Adrenal gland (tissue), 19 donors: ENCODE measurements at places on chromosomes 2 and 18. TPM values are rescaled to one million over a fixed set of nuclear protein-coding genes. Genes with fewer than 3 reads are reported as not detected.

REG1B gene
- total RNA-seq, result not detected

DNA sequence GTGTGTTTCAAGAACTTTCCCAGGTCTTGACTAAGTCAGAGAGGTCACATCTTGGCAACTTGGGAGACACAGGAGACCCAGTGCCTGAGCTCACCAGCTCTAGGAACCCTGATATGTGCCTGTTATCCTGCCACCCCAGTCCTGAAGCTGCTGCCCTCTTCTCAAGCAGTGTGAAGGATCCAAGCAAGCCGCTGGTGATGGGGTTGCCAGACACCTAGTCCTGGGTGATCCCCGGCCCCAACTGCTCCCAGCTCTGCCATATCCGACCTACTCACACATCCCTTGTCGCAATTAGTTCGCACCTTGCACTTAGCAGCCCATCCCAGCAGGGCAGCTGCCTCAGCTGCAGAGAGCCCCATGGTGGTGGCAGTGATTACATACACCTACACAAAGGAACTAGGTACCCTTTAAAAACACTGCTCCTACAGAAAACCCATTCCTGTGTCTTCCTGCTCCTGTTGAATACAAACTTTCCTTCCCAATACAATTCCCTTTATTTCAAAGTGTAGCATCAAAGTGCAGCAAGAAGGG, 247.2 kb upstream of the RAB12 start:
- H3K27ac ChIP-seq, result no peak overlapping the region
- no peak for DNase-seq
- H3K36me3 ChIP-seq, result no peaks in the 10 kb centered on the region
- no peak overlapping the region for H3K4me3 ChIP-seq
- no peaks in the 10 kb centered on the region for H3K27me3 ChIP-seq

ASB18 gene
- total RNA-seq, result not detected

GRCh38 chr2:54735636-54736035, 12.2 kb downstream of the EML6 start:
- no peak for DNase-seq
- H3K27ac ChIP-seq, result no peak overlapping the region
- H3K4me3 ChIP-seq, result no peak overlapping the region
- H3K36me3 ChIP-seq, result no peaks in the 10 kb centered on the region

FSHR gene
- 0.06 TPM for total RNA-seq

TMEM198 gene
- 9.1 TPM for total RNA-seq

DLX2 gene
- not detected for total RNA-seq

DNA sequence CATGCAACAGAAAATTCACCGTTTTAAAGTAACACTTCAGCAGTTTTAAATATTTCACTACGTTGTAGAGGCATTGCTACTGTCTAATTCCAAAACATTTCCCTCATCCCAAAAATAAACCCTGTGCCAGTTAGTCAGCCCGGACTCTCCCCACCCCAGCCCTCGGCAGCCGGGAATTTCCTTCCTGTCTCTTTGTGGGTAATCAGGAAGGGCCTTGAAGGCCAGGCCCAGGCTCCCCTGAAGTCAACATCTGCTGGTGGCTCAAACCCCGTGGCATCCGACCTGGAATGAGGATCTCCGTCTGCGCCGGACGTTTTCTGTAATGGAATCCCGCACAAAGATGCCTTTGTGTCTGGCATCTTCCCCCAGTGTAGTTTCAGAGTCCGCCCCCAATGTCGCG, 219.6 kb downstream of the SNTG2 start:
- no peaks in the 10 kb centered on the region for H3K4me1 ChIP-seq
- no peak overlapping the region for H3K4me3 ChIP-seq
- no peaks in the 10 kb centered on the region for H3K36me3 ChIP-seq
- H3K27me3 ChIP-seq, result no peaks in the 10 kb centered on the region
- no peak for DNase-seq

- no peak overlapping the region for H3K27ac ChIP-seq
- no peaks in the 10 kb centered on the region for H3K36me3 ChIP-seq
- peaks cover 18% of the 10 kb centered on the region for H3K4me1 ChIP-seq
- DNase-seq, result no peak
- no peaks in the 10 kb centered on the region for H3K27me3 ChIP-seq
- no peak overlapping the region for H3K4me3 ChIP-seq
Measured at GRCh38 chr2:234954551-234954992, 2.8 kb downstream of the SH3BP4 start.

DNA sequence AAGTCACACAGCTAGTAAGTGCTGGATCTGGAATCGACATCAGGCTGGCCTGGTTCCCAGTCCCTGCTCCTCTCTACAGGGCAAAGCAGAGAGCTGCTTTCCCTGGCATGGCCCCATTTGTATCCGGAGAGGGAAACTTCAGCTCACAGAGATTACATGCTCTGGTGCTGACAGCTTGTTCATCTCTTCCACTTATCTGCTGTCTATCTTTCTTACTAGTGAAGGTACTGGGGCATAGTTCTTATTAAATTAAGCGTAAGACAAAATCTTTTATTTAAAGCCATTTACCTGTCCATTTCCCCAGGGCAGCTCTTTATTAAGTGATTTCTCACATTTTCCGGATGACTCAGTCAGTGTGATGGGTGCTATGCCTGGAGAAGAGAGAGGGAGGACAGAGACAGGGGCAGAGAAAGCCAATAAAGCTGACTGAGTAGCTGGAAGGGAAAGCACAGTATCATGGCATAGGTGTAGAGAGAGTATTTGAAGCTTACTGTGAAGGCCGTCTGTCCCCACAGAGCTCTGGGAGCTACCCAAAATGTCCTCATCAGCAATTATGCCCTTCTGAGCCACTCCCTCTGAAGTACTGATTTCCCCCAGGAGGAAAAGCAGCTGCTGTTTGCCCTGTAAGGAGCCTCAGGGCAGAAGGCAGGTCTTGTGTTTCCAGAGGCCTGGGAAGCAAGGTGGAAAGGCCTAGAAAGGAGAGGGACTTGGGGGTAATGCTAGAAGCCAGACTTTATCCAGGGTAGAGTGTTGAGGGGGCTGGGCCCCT, 44.1 kb upstream of the EPAS1 start:
- H3K4me1 ChIP-seq, result no peaks in the 10 kb centered on the region
- no peaks in the 10 kb centered on the region for H3K36me3 ChIP-seq
- no peak overlapping the region for H3K27ac ChIP-seq
- no peak overlapping the region for H3K4me3 ChIP-seq

- H3K4me3 ChIP-seq, result no peak overlapping the region
- peaks cover 14% of the 10 kb centered on the region for H3K4me1 ChIP-seq
- no peaks in the 10 kb centered on the region for H3K36me3 ChIP-seq
- DNase-seq, result no peak
- H3K27ac ChIP-seq, result peak overlapping the region; percentile 46
Measured at GRCh38 chr2:160228141-160228917, 28.3 kb upstream of the ITGB6 start.

NPPC gene
- total RNA-seq, result not detected

DNA sequence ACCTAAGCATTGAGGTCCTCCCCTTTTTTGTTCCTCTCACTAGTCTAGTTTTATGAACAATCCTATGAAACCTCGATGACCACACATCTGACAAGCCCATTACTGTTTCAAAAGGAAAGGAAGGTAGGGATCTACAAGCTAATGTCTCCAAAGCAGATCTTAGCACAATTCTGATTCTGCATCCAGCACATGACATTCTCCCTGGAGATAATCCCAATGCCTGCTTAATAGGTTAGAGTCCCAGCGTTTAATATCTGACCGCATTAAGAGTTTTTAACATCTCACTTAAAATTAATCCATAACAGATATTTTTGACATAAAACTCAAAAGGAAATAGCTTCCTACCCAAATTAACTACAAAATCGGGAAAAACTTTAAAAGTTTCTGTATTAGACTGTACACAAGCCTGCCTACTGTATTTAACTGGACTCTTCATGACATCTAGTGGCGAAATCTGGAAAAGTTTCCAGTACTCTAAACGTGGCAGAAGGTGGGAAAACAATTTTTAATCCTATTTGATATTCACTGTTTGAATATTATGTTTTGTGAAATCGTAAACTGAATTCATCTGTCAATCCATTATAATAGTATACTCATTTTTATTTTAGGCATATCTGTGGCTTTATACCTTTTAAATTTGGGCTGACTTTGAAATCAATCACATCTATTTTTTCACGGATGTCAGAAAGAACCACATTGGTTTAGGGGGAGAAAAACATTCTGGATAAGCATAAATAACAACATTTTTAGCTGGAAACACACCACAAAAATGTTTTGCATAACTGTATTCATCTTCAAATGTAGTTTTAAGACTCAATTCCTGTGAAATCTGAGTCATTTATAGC, 62.4 kb downstream of the TXNL1 start:
- H3K36me3 ChIP-seq, result no peaks in the 10 kb centered on the region
- H3K4me3 ChIP-seq, result no peak overlapping the region
- DNase-seq, result peak; percentile 21
- H3K27me3 ChIP-seq, result no peaks in the 10 kb centered on the region
- H3K4me1 ChIP-seq, result peaks cover 20% of the 10 kb centered on the region

CYB5A gene
- 70.8 TPM for total RNA-seq

GRCh38 chr2:37376421-37377186, 32.2 kb downstream of the QPCT start:
- no peak overlapping the region for H3K4me3 ChIP-seq
- peak overlapping the region; percentile 97 for H3K27ac ChIP-seq
- no peaks in the 10 kb centered on the region for H3K36me3 ChIP-seq
- DNase-seq, result peak; percentile 86

DNA sequence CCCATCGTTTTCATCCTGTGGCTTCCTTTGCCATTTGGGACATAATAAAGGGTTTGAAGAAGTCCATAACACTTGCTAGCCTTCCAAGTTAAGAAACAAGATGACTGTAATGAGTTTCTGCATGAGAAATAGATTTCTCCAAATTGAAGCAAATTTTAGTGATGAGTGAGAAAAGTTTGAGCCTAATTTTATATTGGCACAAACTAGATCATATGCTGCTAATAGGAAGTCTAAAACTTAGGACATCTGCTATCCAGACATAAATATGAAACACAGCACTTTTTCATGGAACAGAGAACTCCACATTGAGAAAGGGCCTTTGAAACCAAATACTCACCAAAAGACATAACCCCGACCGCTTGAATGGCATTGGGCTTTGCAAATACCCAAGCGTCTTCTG, 39.8 kb downstream of the SLC38A11 start:
- no peak overlapping the region for H3K4me3 ChIP-seq
- no peaks in the 10 kb centered on the region for H3K27me3 ChIP-seq
- H3K4me1 ChIP-seq, result peaks cover 7% of the 10 kb centered on the region
- no peak for DNase-seq
- H3K36me3 ChIP-seq, result no peaks in the 10 kb centered on the region

ASPRV1 gene
- total RNA-seq, result 1.6 TPM

- no peaks in the 10 kb centered on the region for H3K4me1 ChIP-seq
- no peaks in the 10 kb centered on the region for H3K27me3 ChIP-seq
- H3K4me3 ChIP-seq, result no peak overlapping the region
Measured at GRCh38 chr18:67468038-67468437, 48.5 kb downstream of the DSEL start.

HYCC2 gene
- total RNA-seq, result 9.6 TPM

REEP1 gene
- 4.0 TPM for total RNA-seq

DNA sequence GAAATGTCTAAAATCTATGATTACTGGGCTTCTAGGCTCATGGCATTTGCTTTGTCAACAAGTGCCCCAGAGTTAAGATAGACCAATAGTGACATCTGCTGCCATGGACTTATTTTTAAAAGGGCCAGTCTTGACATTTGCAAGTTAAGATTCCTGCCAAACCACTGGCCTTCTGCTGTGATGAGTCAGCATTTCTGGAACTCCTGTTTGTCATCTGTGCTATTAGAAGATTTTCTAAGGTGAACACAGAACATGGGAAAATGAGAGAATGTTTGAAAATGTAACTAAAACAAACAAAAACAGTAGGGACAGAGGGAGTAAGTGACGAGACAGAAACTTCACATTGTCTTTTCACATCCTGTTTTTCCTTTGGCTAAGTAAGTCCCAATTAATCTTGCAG, 93.7 kb upstream of the WDR75 start:
- no peak overlapping the region for H3K4me3 ChIP-seq
- no peaks in the 10 kb centered on the region for H3K36me3 ChIP-seq
- no peaks in the 10 kb centered on the region for H3K27me3 ChIP-seq
- no peaks in the 10 kb centered on the region for H3K4me1 ChIP-seq

- no peaks in the 10 kb centered on the region for H3K4me1 ChIP-seq
- no peaks in the 10 kb centered on the region for H3K36me3 ChIP-seq
- H3K27ac ChIP-seq, result no peak overlapping the region
- no peak overlapping the region for H3K4me3 ChIP-seq
- no peak for DNase-seq
Measured at GRCh38 chr2:1882471-1882870, 138.2 kb upstream of the PXDN start.

- peaks cover 27% of the 10 kb centered on the region for H3K4me1 ChIP-seq
- H3K36me3 ChIP-seq, result no peaks in the 10 kb centered on the region
- no peaks in the 10 kb centered on the region for H3K27me3 ChIP-seq
- DNase-seq, result no peak
- peak overlapping the region; percentile 43 for H3K4me3 ChIP-seq
- peak overlapping the region; percentile 64 for H3K27ac ChIP-seq
Measured at GRCh38 chr2:42048299-42049220, 739 bp downstream of the PKDCC start.

SERPINB10 gene
- total RNA-seq, result not detected

METTL4 gene
- 3.2 TPM for total RNA-seq

CNTNAP5 gene
- 4.9 TPM for total RNA-seq
